ENCODE measurements at places on chromosomes 1 and 21.

DNA sequence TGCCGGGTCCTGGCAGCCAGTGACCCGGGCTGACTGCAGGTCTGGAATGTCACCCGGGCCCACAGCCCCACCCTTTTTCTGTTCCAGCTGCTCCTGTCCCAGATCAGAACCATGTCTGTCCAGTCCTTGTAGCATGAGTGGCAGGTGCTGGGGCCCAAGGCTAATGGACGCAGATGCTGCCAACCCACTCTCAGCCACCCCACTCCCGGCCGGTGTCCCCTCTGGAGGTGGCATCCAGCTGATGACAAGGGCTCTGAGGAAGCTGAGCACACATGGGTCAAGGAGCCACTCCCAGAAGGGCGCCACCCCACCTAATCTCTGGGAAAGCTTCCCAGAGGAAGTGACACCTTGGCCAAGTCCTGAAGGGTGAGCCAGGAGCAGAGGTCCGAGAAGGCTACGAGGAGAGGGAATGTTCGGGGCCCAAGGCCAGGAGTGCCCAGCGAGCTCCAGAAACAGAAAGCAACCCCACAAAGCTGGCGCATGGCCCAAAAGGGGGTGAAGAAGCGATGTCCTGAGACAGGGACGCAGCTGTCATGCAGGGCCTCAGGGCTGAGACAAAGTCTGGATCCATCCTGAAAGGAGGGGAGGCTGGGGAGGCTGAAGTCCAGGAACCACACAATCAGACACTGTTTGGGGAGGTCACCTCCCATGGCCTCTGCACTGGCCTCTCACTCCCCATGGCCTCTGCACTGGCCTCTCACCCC, 39.5 kb downstream of the ACOT7 start:
- DNase-seq, result no peak

DNA sequence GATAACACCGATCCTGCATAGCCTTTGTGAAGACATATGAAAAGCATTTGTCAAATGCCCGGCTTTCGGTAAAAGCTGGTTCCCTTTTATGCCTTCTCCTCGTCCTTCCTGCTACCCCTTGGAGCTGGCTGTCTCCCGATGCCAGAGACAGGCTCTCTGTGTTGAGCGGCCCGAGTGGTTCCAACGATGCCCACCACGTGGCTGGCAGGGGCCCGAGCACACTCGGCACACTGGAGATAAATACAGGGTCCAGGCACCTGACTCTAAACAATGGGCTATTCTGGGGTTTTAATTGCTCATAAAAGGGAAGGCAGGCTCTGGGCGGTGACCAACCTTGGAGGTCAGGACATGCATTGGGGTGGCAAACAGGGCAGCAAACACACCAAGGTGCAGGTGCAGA, 207.1 kb downstream of the HIVEP3 start:
- no peak for DNase-seq

GRCh38 chr1:63813829-63814277, 40.0 kb downstream of the ROR1 start:
- no peak for DNase-seq

- DNase-seq, result no peak
These were observed 15.9 kb downstream of the PSEN2 start for GRCh38 chr1:226886122-226886901.
